ENCODE measurements at places on chromosomes 1 and 21.
A peak's percentile ranks its signal among the peaks of the same experiment; 100 is the strongest.

GRCh38 chr1:110300412-110301085 lies 38.6 kb upstream of the RBM15 start:
- DNase-seq = no peak

- no peak for DNase-seq
Measured at GRCh38 chr1:95829556-95829955, 595.5 kb downstream of the RWDD3 start.

DNA sequence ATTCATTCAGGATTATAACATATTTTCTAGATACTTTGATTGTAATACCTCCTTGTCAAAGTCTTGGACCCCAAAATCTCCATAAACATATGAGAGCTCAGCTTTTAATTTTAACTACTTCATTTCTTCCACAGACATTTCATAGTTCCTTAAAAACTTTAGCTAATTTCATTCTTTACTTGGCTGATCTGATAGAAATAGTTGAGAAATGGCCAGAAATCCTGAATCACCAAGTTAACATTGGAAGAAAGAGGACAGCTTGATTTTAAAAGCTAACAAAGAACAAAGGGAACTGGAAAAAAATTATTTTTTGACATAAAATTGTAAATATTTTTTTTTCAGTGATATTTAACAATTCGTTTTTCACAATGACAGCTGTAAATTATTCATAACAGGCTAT lies 216.5 kb downstream of the NTNG1 start:
- peak; percentile 62 for DNase-seq

DNA sequence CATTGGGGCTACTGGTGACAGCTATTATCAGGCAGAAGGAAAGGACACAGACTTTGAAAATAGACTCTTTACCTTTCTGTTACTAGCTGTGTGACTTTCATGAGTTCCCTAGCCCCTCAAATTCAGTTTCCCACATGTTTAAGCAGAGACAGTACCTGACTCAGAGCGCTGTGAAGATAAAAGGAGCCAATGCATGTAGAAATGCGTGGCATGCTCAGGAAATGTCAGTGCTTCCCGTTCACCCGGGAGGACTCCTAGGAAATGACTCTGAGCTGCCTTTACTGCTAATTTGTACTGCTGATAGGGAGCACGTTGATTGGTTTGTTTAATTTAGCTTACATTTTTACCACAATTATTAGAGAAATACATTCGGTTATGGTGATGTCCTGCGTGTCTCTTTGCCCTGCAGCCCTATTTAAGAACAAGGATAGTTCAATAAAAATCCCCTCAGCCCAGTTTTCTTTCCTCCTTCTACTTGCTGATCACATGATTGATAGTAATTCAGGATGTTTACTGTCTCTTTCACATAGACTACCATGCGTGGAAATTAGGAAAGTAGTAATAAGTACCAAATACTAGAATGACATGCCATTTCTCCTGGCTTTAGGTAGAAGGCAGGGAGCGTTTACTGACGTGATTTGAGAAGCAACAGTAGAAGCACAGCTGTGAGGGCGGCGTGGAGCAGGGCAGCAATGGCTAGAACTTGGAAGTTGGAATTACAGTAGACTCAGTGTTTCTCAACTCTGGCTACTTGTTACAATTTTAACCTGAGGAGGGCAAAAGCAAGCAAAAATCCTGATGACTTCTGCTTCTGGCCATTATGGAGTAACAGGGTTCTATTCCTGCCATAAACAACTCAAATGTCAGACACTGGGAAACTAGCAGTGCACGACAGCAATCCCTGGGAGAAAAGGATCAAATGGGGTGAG lies 15.9 kb downstream of the PDIK1L start:
- no peak for DNase-seq

GRCh38 chr1:24957016-24957807 lies 27.1 kb upstream of the RUNX3 start:
- DNase-seq = no peak

- no peak for DNase-seq
Measured at GRCh38 chr1:212520746-212521145, 87.8 kb upstream of the ATF3 start.

- no peak for DNase-seq
Measured at GRCh38 chr1:233406994-233407631, 79.6 kb downstream of the MAP3K21 start.

GRCh38 chr1:119448127-119448511 lies 33.2 kb downstream of the HSD3B2 start:
- DNase-seq = no peak
